ENCODE measurements at places on chromosomes 5 and 9.

GRCh38 chr5:133358271-133358670 lies 254.1 kb downstream of the FSTL4 start:
- no peak for DNase-seq

- no peak for DNase-seq
These were observed 72.7 kb upstream of the IER5L start for GRCh38 chr9:129250786-129251185.

GRCh38 chr9:109560470-109561132 lies 62.5 kb upstream of the PTPN3 start:
- no peak for DNase-seq

GRCh38 chr5:73596705-73597328 lies 29.2 kb upstream of the ARHGEF28 start:
- no peak for DNase-seq

GRCh38 chr5:26148569-26149107 lies 889.7 kb downstream of the CDH9 start:
- DNase-seq = no peak

GRCh38 chr9:34187891-34188240 lies 9.0 kb downstream of the UBAP1 start:
- no peak for DNase-seq

GRCh38 chr5:118095115-118095514 lies 893.2 kb downstream of the DTWD2 start:
- DNase-seq = no peak

DNA sequence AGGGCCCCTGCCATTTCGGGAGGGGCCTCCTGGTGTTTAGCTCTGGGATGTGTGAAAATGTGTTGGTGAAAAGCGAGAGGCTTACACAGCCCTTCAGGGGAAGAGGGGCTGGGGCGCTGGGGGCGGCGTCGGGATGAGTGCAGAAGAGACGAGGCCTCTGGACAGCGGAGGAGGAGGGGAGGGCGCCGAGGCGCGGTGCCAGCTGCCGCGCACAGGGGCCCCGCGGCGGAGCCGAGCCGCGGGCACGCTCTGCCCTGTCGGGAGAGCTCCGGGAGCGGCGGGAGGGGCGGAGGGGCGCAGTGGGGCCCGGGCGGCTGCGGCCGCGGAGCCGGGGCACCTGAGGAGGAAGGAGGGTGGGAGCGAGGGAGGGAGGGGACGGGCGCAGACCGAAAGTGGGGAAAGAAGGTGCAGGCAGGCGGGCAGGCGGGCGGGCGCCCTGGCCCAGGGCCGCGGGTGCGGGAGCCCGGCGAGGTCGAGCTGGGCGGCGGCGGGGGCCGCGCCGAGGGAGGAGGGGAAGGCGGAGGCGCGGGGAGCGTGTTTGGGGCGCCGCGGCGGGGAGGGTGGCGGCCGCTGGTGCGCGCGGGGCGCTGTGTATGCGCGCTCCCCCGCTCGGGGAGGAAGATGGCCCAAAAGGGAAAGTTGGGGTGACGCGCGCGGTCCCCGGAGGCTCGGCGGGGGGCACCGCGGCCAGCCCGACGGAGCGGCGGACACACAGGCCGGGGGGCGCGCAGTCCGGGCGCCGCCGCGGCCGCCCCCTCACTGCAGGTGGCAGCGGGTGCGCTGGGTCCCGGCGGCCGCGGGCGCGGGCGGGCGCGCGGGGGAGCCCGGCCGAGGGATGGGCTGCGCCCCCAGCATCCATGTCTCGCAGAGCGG lies at the start of gene PDE8B:
TSS of gene PDE8B (plus strand) at position 590 of the 873 bp plus-strand sequence. CDS start at position 836, 246 bp downstream.
- peak; percentile 27 for DNase-seq

GRCh38 chr5:132086277-132086794 lies 12.7 kb downstream of the CSF2 start:
- no peak for DNase-seq

- DNase-seq = no peak
These were observed 300.3 kb downstream of the ZNF608 start for GRCh38 chr5:124446120-124446519.

- no peak for DNase-seq
These were observed 49.8 kb upstream of the ANGPTL2 start for GRCh38 chr9:127172066-127172707.

- no peak for DNase-seq
These were observed 164.7 kb upstream of the TRPM3 start for GRCh38 chr9:71286146-71286545.

- DNase-seq = no peak
These were observed 23.8 kb upstream of the IQGAP2 start for GRCh38 chr5:76379316-76379715.

DNA sequence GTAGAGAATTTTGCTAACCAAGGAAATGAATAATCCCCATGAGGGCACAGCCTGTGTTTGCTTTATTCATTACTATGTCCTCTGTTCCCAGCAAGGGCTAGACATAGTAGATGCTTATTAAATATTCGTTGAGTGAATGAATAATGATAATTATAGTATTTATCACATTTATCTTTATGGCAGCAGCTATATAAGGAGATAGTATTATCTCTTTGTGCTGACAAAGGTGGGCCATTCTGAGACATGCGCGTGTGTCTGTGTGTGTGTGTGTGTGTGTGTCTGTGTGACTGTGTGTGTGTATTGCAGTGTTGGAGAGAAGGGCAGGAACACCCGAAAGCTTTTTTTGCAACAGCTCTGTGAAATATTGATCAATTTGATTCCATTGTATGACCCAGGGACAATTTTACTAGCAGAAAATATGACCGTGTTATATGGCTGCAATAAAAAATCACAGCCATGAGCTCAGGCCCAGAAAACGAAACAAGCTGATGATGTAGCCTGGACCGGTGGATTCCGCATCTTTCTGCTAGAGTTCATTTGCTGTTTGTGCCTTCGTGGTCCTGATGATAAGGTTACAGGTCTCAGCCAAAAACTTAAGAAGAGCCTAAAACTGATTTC lies 39.8 kb downstream of the ZNF618 start:
- DNase-seq = no peak

- no peak for DNase-seq
These were observed 54.8 kb upstream of the ADAMTS2 start for GRCh38 chr5:179400020-179400419.

DNA sequence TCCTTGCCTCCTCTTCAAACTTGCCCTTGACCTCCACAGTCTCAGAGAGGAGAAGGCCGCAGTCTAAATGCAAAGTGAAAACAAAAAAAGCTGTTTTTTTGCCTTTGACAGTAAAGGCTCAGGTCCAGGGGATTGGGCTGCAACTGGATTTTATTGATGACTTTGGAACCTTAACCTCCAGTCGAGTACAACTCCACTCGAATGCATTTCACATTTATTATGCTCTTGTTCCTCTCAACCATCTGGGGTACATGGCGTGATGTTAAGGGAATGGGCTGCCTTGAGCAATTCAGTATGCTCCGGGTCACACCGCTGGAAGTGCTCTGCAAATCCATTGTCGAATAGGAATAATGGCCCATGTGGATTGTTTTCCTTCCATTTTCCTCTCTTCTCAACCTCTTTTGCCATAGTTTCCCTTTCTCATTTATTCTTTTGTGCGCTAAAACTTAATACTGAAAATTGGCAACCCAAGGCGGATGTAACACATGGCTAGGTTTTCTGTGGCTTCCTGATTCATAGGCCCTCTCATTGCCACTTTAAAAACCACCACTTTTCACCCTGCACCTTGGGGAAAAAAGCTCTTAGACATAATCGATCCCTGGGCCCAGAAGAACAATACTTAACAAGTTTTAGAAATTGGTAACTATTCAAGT lies 34.3 kb downstream of the ITK start:
- peak; percentile 19 for DNase-seq

- no peak for DNase-seq
These were observed 81.1 kb downstream of the CDO1 start for GRCh38 chr5:115735108-115735998.

- DNase-seq = no peak
These were observed 76.9 kb downstream of the SYK start for GRCh38 chr9:90878562-90878961.

- no peak for DNase-seq
These were observed 251.6 kb upstream of the HAPLN1 start for GRCh38 chr5:83972236-83972635.

- no peak for DNase-seq
These were observed 44.4 kb downstream of the PARP8 start for GRCh38 chr5:50710838-50711237.

GRCh38 chr5:172150514-172151425 lies 37.3 kb downstream of the STK10 start:
- DNase-seq = peak; percentile 5

- DNase-seq = no peak
These were observed 690.3 kb upstream of the DMAC1 start for GRCh38 chr9:8489835-8490234.

- no peak for DNase-seq
These were observed 59.9 kb upstream of the DIRAS2 start for GRCh38 chr9:90702441-90702955.

- no peak for DNase-seq
These were observed 4.0 kb upstream of the CDK5RAP2 start for GRCh38 chr9:120583958-120584369.

DNA sequence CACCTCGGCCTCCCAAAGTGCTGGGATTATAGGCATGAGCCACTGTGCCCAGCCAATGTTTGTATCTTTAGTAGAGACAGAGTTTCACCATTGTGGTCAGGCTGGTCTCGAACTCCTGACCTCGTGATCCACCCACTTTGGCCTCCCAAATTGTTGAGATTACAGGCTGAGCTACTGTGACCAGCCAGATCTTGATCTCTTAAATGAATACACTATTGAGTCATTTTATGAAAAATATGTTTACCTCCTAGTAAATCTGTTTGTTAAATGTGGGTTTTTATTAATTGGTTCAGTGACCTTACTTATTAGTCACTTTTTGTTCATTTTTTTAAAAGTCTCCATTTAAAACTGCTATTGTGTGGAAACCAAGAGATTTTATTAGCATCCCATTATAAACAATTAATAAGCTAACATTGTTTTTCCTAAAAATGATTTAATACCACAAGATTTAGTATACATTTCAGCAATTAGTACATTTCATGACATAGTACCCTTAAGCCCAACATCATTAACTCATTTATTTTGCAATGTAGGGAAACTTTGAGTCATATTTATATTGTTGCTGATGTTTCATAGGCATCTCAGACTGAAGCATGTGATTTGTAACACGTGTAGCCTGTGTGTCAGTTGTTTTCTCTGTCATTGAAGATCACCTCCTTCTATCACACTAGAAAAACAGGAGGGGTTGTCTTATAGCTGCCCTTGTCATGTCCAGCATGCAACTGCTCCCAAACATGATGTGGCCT lies 261.2 kb downstream of the TAF11L14 start:
- DNase-seq = no peak

Measured in stimulated activated naive CD4-positive, alpha-beta T cell (primary cell).